ENCODE measurements at places on chromosomes 7 and 10.
A peak's percentile ranks its signal among the peaks of the same experiment; 100 is the strongest.

DNA sequence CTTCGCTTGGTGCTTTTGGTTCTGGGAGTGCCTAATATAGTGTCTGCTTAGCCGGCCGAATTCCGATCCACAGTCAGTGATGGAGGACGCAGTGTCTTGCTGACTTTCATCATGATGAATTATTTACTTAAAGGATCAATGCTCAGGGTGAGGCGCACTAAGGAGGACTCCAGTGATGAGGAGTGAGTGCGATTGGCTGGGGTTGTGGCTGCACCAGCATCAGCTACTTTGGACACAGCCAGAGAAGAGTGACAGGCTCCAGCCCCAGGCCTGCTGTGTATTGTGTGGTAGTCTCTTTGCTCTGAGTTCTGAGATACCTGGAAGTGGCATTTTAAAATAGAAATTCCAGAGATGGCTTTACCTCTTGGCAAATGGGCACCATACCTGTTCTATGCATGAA, 73.3 kb upstream of the ANLN start:
- DNase-seq, result no peak

DNA sequence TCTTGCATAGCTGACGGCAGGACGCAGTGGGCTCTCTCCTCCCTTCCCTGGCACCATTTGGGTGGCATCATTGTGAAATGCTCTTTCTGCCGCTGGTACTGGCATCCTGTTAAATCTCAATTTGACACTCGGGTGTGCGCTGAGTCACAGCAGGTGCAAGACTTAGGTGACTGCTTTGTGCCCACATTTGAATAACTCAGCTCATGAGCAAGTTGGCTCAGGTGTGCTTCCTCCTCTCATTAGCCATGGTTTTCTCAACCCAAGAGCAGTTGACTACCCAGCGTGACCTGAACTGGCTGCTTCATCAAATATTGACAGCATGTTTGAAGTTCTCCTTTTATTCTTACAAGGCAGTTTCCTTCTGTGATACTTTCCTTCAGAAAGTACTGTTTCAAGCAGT, 24.6 kb upstream of the NFE2L3 start:
- DNase-seq, result peak; percentile 40

GRCh38 chr10:49183596-49184542, 4.3 kb downstream of the TMEM273 start:
- no peak for DNase-seq

- DNase-seq, result no peak
Measured at GRCh38 chr10:106107706-106108105, 1056.8 kb downstream of the SORCS1 start.

DNA sequence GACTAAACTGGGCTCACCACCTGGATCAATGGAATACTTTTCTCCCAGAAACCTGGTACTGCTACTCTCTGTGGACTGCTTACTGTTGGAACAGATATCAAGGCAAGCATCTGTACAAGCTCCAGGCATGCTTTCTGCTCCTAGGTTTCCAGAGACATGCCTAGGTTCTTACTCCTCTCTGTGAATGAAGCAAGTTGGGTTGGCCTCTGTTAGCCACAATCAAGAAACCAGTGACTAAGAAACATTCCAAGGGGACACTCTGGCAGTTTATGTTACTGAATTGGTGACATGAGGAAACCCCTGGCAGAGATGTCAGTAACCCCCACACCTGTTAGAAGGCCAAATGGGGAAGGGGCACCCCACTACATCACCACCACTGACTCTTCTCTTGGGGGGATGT, 121.9 kb downstream of the GFRA1 start:
- no peak for DNase-seq

- no peak for DNase-seq
Measured at GRCh38 chr7:79290841-79291497, 162.5 kb downstream of the MAGI2 start.

DNA sequence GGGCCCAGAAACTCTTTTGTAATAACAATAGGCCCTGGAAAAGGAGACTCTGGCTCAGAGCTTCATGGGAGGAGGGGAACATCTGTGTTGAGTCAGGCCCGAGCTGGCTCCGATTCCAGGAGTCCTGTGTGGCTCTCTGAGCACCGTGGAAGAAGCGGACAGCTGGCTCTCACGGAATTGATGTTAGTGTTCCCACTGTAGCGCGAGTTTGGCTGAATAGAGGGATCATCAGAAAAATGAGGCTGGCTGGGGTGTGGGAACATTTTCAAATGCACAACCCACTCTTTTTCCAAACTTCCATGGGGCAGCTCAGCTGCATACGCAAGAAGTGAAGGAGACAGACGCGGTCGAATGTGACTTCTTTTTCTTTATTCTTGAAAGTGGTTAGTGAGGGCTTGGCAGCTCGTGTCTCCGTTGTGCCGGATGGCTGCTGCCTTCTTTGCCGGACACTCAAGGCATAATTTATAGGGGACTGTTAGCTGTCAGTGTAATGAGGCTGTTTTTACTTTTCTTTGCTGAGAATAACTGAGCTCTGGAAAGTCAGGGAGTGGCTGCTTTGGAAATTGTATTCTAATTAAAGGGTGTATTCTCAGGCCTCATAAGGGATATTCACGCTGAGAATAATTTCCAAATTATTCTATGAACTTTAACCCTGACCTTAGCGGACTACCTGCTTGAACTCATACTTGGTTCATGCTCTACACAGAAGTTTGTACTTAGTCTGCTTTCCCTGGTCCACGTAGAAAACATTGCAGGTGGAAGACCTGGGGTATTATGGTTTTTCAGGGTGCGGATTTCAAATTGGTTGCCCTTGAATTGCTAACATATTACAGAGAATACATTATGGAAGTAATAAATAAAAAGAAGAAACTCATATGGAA, 23.1 kb downstream of the MDFIC start:
- no peak for DNase-seq

DNA sequence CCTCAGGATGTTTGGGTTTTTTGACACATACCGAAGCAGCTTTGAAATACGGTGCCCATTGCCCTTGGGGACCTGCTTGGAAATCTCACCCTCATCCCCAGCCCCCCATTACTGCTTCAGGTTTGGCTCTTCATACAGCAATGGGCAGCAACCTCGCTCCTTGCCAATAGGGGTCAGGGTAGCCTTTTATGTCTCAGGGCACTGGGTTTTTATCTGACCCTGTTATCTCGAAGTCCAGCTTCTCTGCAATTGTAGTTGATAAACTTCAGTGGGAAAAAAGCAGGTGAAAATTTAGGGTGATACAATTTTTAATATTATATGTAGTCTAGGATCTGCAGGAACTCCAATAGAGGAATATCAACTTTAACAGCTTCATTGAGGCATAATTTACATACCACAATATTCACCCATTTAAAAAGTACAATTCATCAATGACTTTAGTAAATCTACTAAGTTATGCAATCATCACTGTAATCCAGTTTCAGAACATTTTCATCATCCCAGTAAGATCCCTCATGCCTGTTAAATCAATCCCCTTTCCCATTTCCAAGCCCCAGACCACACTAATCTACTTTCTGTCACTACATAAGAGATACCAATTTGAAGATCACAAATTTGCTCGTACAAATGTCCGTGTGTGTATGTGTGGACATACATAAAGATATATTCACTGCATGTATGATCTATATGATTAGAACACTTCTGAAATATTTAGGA, 386.2 kb downstream of the KCNMA1 start:
- peak; percentile 38 for DNase-seq

DNA sequence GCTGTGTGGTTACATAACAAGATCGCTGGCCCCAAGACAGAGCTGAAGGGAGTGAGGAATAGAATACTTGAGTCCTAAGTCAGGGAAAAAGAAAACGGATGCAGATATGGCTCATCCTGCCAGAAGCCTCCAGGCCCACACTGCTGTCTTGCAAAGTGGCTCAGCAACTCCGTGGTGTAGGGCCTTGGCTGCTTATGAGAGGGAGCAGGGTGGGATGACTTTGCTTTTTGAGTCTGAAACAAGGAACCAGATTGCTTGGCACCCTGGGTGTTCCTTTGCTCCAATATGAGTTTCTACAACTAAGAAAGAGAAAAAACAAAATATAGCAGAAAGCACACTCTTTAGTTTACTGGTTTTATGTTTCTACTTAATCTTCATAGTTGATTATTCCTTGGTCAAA, 193.8 kb upstream of the WDR11 start:
- no peak for DNase-seq

DNA sequence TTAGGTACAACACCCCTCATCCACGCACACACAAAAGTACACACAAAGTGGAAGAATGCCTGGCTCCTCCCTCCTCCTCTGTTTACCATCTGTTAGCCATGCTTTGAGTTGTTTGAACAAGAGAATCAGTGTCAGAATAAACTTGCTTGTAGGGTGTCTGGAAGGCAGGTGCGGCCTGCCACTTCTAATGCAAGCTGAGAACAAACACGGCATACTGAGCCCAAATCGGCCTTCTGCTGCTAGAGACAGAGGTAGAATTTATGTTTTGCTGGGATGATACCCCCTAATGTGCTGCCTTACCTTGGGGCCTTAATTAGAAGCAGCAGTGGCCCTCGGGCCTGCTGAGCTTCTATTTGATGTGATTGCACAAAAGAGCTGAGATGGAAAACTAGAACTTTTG, 24.9 kb upstream of the FAM180A start:
- peak; percentile 65 for DNase-seq

DNA sequence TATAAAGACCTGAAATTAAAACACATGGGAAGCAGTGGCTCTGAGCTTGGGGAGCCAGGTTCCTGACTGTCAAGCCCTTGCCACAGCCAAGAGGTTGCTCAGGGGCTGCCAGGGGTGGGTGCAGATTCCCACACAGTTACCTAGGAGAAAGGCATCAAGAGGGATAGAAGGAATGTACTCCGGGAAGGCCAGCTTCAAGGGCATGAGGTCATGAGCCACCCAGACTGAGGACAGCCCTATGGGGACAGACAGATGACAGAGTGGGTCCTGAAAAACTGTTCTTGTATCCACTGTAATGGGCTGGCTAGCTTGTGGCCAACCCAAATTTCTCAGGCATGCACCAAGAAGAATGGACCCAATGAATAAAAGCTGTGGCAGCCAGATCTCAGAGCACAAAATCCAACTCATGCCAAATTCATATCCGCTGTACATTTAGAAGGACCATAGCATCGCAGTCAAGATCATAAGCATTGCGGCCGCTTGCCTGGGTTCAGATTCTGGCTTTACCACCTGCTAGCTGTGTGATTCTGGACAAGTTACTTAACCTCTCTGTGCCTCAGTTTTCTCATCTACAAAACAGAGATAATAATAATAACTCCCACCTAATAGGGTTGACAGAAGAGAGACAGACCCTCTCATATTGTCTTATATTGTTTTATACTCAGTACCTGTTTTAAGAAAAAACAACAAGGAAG, 44.9 kb upstream of the KCNMA1 start:
- DNase-seq, result no peak

- DNase-seq, result no peak
Measured at GRCh38 chr7:82067628-82068264, 297.9 kb upstream of the HGF start.

- DNase-seq, result peak; percentile 41
Measured at GRCh38 chr7:35647171-35647574, 47.8 kb downstream of the HERPUD2 start.

- DNase-seq, result no peak
Measured at GRCh38 chr10:644943-645334, 44.5 kb downstream of the DIP2C start.

GRCh38 chr10:77308084-77308732, 329.4 kb downstream of the KCNMA1 start:
- no peak for DNase-seq

DNA sequence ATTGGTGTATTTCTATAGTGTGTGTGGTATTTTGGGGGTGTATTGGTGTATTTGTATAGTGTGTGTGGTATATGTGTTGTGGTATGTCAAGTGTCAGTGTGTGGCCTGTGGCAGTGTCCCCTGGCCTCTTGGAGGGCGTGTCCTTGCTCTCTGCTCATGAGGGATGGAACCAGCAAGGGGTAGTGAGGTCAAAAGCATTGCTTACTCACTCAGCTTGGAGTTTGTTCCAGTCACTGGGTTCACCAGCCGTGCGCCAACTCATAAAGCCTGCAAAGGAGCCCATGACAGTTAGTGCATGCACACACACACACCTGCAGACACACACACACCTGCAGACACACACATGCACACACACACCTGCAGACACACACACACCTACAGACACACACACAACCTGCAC, 4.3 kb upstream of the TRPV6 start:
- DNase-seq, result no peak

GRCh38 chr10:46098386-46098785, 52.3 kb upstream of the MSMB start:
- DNase-seq, result no peak

- no peak for DNase-seq
Measured at GRCh38 chr10:23368816-23369640, 24.4 kb upstream of the C10orf67 start.

- peak; percentile 6 for DNase-seq
Measured at GRCh38 chr7:116524609-116525297, at the start of gene CAV1. Gene CAV1 (plus strand): TSS chr7:116525036. CDS start chr7:116525063, 27 bp downstream.

DNA sequence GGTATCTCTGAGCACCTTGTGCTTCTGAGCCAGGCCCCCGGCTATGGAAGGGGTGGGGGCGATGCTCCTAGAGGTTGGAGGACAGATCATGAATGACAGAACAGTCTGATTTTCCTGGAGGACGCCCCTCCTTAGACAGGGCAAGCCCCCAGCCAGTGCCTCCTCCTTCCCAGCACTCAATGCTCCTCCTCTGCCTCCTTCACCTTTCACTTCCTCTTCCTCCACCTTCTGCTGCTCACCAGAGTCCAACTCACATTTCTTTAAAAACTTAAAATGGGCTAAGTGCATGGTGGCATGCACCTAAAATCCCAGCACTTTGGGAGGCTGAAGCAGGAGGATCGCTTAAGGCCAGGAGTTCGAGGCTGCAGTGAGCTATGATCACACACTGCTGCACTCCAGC, 71.1 kb upstream of the CUX1 start:
- DNase-seq, result no peak

DNA sequence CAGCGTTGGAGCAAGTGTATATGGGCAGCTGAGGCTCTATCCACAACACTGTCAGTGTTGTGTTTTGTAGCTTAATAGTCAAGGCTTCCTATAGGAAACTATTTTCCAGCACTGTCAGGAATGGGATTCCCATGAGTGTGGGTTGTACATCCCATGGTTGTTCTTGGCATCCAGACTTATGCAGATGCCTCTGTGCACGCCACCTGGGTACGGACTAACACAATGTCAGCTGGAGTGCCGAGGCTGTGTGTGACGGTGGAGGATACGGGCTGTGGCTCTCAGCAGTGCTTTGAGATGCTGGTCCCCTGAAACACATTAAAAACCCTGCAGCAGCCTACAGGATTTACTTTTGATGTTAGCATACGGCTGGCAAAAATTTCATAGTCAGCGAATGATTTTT, 350.0 kb downstream of the ACTR3B start:
- DNase-seq, result no peak

DNA sequence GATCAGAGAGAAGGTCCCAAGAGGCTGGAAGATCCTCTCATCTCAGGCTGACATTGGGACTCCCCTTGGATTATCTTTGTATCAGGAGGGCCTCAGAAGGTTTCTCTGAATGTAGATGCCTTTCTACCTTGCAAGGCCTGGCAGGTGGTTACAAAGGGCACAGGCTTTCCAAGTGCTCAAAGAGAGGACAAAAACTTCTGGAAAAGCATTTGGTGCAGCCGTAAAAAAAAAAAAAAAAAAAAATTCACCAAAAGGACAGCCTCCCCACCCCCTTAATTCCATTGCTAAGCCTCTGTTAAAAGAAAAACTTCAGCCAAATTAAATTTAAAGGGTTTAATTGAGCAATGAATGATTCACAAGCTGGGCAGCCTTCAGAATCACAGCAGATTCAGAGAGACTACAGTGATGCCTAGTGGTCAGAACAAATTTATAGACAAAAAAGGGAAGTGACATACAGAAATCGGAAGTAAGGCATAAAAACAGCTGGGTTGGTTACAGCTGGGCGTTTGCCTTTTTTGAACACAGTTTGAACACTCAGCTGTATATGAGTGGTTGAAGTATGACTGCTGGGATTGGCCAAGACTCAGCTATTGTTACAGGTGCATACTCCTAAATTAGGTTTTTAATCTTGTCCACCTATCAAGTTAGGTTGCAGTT, 42.5 kb upstream of the LRGUK start:
- DNase-seq, result no peak
